ENCODE measurements at places on chromosomes 1 and 21. TPM values are rescaled to one million over a fixed set of nuclear protein-coding genes. Genes with fewer than 3 reads are reported as not detected.

Gene SPRR2B
- not detected for polyA plus RNA-seq

Gene ANKRD34A
- polyA plus RNA-seq: 0.66 TPM

Gene GJA9
- 0.38 TPM for polyA plus RNA-seq

Gene ADORA1
- 0.10 TPM for polyA plus RNA-seq

Gene AMY2A
- polyA plus RNA-seq: not detected

Gene MPL
- polyA plus RNA-seq: 0.07 TPM

Gene SLC6A17
- polyA plus RNA-seq: 0.25 TPM

Gene GBP7
- not detected for polyA plus RNA-seq

Gene AK2
- 193 TPM for polyA plus RNA-seq

Gene CCDC28B
- 3.8 TPM for polyA plus RNA-seq

Gene VTCN1
- 0.04 TPM for polyA plus RNA-seq

Gene FAM163A
- not detected for polyA plus RNA-seq

Gene CLCA4
- polyA plus RNA-seq: 1.5 TPM

Gene CR1
- polyA plus RNA-seq: 0.12 TPM

Gene TMEM39B
- polyA plus RNA-seq: 11.7 TPM

Gene VANGL2
- polyA plus RNA-seq: 10.9 TPM

Gene ADAM30
- polyA plus RNA-seq: not detected

Measured in keratinocyte (primary cell).